ENCODE measurements at places on chromosomes 11 and 22.

- peak; percentile 82 for DNase-seq
Observed at GRCh38 chr11:43852057-43852636, 28.5 kb upstream of the ALKBH3 start.

GRCh38 chr11:122711362-122711761 is 55.8 kb downstream of the UBASH3B start:
- no peak for DNase-seq

DNA sequence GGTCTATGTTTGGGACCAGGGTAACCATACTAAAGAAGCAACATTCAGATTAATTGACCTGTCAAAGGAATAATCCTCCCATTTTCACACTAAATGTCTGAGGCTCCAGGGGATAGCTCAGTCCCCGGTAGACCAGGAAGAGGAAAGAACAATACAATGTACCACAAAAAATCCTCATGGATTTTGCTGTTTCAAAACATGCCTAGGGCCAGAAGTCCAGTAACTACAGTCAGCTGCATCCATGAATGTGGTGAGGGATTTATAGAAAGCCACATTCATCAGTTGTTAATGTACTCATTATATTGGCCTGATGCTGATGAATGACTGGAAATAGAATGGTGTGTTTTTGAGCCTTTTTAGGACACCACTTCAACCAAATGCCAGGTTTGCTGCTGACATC is 6.9 kb upstream of the ETS1 start:
- DNase-seq = no peak

- no peak for DNase-seq
Observed at GRCh38 chr22:41327124-41327523, 25.8 kb downstream of the ZC3H7B start.

- DNase-seq = no peak
Observed at GRCh38 chr11:35953081-35953760, 9.4 kb downstream of the LDLRAD3 start.

GRCh38 chr11:73047773-73048371 is 94.2 kb downstream of the FCHSD2 start:
- DNase-seq = no peak

- DNase-seq = no peak
Observed at GRCh38 chr11:34626393-34626792, 5.5 kb downstream of the EHF start.

DNA sequence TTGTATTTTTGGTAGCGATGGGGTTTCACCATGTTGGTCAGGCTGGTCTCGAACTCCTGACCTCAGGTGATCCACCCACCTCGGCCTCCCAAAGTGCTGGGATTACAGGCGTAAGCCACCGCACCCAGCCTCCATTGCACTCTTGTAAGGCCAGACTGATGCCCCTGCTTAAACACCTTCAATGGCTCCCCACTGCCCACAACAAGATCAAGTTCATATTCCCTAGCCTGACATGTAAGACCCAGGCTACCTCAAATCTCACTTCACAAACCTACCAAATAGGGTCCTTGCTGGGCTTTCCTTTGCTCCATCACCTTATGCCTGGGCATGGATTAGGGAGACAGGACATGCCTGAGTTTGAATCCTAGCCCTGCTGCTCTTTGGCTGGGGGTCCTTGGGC is 13.1 kb downstream of the UQCR10 start:
- DNase-seq = no peak

- DNase-seq = peak; percentile 54
Observed at GRCh38 chr22:23183061-23183698, 2.9 kb downstream of the BCR start.

DNA sequence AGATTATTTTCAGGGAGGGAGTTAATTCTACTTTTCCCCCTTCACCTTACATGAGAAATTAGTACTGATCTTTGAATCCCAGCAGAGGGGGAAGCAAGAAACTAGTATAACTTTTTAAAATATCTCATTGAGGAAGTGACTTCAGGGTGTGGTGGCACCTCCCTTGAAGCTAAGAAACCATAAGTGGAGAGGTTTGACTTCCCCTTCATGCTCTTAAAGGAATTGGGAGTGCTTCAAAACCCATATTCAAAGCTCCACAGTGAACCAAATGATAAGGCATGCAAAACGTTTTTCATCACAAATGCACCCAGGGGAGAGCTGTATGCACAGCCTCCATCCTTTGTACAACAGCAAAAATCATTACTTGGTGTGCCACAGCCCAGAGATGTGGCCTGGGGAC is 540 bp downstream of the MS4A14 start:
- no peak for DNase-seq

- DNase-seq = no peak
Observed at GRCh38 chr11:68682531-68682961, 1.8 kb upstream of the GAL start.

DNA sequence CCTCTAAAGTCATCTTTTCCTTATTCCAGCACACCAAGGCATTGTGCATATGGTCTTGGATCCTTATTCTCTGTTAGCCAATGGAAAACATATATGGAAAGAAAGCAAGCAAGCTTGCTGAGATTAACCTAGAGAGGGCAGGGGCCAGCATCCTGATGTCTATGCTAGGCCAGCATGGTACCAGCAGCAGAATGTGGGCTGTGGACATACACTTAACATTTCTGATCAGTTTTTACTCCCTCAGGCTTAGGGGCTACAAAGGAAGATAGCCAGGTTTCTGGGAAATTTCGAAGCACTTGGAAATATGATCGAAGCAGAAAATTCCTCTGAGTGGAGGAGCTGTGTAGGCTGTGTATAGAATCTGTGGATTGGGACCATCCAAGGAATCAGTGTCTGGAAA is 67.0 kb downstream of the ST3GAL4 start:
- DNase-seq = no peak

DNA sequence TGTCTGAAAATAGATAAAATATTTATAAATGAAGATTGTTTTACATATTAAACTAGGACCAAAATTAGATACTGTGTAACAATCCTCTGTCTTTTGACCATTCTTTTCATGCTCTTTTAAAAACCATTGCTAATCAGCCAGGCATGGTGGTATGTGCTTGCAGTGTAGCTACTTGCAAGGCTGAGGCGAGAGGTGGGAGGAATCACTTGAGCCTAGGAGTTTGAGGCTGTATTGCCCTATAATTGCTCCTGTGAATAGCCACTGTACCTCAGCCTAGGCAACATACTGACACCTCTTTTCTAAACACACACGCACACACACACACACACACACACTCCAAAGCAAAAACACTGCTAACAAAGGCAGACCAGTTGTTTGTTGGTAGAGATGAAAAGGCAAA is 259.2 kb downstream of the JRKL start:
- DNase-seq = no peak

GRCh38 chr11:11415901-11416300 is 62.9 kb upstream of the CSNK2A3 start:
- peak; percentile 64 for DNase-seq

DNA sequence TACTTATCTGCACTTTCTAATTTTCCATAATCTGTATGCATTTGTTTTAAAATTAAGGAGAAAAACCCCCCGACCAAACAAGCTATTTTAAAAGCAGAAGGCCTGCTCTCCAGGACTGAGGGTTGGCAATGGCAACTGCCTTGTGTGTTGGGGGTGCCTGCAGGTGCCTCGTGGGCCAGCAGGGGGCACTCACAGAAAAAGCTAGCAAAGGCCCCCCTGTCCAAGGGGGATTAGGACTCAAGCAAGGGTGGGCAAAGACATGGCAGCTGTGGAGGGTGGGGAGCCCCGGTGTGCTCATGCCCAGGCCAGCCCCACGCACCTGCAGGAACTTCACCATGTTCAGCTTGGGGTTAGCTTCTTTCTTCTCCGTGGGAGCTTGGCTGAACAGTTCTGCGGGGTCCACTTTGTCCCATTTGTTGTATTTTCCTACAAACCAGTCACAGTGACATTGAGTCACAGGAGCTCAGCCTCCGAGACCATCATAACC is 10.3 kb downstream of the TOP3B start:
- DNase-seq = peak; percentile 81

DNA sequence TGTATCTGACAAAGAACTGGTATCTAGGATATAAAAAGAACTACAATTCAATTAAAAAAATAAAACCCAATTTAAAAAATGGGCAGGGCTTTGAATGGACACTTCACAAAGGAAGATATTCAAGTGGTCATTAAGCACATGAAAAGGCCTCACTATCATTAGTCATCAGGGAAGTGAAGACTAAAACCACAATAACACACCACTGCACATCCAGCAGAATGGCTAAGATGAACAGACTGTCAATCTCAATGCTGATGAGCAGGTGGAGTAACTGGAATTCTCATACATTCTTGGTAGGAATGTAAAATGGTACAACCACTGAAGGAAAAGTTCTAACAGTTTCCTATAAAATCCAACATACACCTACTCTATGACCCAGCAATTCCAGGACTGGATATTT is 8.9 kb downstream of the HPS4 start:
- DNase-seq = no peak

- DNase-seq = no peak
Observed at GRCh38 chr11:121536126-121536525, 83.4 kb upstream of the SORL1-AS1 start.

GRCh38 chr22:20656902-20657836 is 116.7 kb upstream of the SERPIND1 start:
- no peak for DNase-seq

GRCh38 chr11:122229481-122230384 is 113.7 kb upstream of the BLID start:
- no peak for DNase-seq

DNA sequence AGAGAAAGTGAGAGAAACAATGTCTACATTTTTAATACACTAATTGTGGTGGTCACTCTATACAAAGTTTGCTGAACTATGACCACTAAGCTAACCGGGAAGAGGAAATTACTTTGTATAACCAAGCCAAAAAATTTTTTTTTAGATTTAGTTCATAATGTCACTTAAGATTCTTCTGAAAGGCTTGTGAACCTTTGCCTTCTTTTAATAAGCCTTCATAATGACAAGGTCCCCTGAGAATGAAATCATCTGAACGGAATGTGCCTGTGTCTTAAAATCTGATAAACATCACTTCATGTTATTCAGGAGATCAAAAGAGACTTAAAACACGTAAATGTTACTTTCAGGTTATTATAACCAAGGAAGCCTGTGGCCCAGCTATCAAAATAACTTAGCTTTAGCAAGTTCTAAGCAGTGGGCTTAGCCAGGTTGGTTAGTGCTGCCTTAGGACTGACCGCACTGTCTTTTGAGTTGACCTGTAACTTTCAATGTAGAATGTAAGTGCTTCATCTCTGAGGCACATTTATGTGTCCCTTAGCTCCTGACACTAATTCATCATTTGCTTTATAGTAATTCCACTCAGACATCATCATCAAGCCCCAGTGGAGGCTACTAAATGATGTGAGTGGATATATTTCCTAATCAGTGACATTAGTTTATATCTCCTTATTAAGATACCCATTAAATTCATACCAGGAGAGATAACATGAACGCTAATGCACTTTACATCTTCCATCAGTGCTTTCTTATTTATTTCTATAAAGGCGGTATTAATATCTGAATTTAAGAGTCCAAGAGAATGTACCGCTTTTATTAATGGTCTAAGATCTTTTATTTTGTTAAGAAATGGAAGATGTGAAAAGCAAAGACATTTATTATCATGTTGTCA is 122.5 kb downstream of the WNT11 start:
- DNase-seq = no peak

DNA sequence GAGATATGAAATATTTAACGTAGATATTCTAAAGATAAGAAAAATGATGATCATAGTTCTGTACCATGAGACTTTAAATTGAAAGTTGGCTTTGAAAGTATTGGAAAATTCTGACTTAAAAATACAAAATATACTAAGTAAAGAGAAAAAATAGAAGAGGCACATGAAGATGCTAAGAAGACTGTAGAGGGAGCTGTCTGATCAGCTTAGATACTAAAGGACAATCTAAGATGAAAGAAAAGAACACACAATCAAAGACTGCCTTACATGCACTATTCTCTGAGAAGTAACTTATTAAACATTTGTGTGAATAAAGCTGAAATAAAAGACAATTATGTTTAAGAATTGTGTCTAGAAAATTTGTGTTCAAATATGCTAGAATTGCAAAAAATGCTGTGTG is 55.1 kb downstream of the RBMXL2 start:
- DNase-seq = no peak

- no peak for DNase-seq
Observed at GRCh38 chr11:46977038-46977813, 40.7 kb downstream of the CSTPP1 start.

GRCh38 chr11:69071956-69072355 is 23.2 kb downstream of the TPCN2 start:
- no peak for DNase-seq

- peak; percentile 78 for DNase-seq
Observed at GRCh38 chr22:43867839-43868635, 5.7 kb upstream of the SULT4A1 start.

Data from AG08395 (cell line).